ENCODE measurements at places on chromosomes 2 and 18.

GRCh38 chr2:201472411-201472810, 20.9 kb downstream of the STRADB start:
- DNase-seq, result no peak

- no peak for DNase-seq
These were observed 25.2 kb upstream of the CYTIP start for GRCh38 chr2:157468931-157469708.

DNA sequence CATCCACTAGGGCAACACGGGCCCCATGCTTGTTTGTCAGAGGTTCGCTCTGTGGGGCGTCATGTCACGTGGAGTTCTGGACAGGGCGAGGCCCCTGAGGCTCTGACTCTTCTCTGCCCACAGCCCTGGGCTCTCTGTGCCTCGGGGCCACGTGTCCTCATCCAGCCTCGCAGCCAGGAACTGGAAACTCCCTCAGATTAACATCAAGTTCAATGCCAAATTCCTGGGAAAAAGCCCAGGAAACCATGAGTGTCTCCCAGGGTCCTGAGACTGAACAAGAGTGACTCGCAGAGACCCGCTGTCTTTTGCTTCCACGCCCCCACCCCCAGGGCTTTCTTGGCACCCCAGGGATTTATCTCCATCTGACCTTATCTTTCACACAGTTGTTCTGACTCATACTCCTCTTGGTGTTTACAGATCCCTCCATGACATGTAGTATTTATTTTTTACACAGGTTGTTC, 174.0 kb upstream of the PIEZO2 start:
- no peak for DNase-seq

GRCh38 chr2:130872741-130873125, 36.0 kb downstream of the ARHGEF4 start:
- no peak for DNase-seq

- no peak for DNase-seq
These were observed 818.3 kb upstream of the GYPC start for GRCh38 chr2:125837611-125838010.

GRCh38 chr2:123051136-123051535, 974.0 kb upstream of the CNTNAP5 start:
- DNase-seq, result no peak

GRCh38 chr2:64288321-64289193, 144.3 kb upstream of the PELI1 start:
- DNase-seq, result no peak

Measured in amygdala (tissue), 56 donors.